Amniotic stem cell (primary cell): ENCODE measurements at places on chromosomes 3 and 15.

- DNase-seq = no peak
Observed at GRCh38 chr15:92079647-92080255, 226.2 kb downstream of the SLCO3A1 start.

- no peak for DNase-seq
Observed at GRCh38 chr3:30145281-30145680, 461.1 kb upstream of the TGFBR2 start.

DNA sequence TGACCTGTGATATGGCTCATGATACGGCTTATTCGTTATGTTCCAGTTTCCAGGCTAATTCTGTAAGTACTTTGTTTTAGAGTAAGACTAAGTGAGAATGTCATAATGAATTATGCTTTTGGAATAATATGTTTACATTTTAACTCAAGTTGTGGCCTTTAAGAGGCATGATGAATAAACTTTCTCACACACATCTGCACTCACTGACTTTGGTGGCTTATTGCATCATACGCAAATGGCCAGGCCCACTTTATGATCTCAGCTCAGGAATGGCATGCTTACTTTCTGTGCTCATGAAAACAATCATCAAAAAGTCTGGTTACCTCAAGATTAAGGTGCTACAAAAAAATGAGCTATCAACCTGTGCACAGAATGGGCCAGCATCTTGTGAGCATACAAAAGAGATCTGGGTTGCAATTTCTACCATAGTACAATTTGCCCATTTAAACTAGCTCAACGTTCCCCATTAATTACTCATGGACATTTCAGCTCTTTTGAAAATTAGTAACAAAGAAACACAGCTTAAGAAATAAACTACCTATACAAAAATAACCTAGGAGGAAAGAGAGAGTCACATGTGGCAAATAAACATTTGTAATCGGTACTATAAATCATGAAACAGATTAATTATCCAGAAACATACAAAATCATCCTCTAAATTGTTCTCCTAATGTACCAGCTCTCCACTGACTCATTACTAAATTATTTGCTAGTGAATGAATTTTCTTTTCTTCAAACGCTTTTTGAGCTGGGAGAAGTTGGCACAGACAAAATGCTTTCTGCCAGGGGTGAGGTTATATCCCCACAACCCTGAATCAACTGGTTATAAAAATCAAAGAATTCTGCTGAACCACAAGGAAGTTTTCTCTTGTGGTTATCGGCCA is 439.0 kb upstream of the ADAMTS9 start:
- DNase-seq = no peak

- no peak for DNase-seq
Observed at GRCh38 chr3:8646313-8646938, 1.8 kb upstream of the SSUH2 start.

GRCh38 chr3:151171145-151171757 is 31.8 kb downstream of the GPR171 start:
- DNase-seq = no peak

DNA sequence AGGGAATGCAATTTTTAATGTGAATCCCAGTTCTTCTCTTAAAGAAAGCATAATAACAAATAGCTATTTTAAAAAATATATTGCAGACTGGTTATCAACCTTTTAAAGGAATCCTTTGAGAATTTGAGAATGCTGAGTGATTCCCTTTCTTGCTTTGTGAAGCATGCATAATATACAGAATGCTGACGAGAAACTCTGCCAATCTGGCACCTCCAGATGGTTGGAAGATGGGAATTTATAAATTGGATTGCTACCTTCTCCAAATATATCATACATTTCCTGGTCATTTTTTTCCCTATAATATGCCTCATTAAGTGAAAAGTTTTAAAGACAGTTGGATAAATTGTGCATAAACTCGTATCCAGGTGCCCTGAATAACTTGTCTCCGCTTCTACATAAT is 333.9 kb upstream of the ARPP21 start:
- DNase-seq = no peak

GRCh38 chr3:53160660-53161449 is at the start of gene PRKCD:
Gene PRKCD, plus strand, starts transcription at chr3:53161209. Its CDS starts 17,214 bp downstream, at chr3:53178423.
- peak; percentile 47 for DNase-seq

DNA sequence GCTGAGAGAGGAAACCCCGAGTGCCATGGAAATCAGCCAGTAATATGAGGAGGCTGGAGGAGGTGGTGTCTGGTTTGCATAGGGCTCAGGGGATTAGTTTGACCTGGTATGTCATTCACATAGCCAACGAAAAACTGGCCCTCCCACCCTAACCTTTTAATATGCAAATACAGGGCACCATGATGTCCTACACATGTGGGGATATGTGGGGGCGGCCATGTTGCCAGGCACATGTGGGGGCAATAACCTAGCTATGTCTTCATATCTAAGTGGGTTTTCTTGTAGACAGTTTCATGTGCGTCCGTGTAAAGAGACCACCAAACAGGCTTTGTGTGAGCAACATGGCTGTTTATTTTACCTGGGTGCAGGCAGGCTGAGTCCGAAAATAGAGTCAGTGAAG is 110.1 kb downstream of the MOBP start:
- DNase-seq = no peak

DNA sequence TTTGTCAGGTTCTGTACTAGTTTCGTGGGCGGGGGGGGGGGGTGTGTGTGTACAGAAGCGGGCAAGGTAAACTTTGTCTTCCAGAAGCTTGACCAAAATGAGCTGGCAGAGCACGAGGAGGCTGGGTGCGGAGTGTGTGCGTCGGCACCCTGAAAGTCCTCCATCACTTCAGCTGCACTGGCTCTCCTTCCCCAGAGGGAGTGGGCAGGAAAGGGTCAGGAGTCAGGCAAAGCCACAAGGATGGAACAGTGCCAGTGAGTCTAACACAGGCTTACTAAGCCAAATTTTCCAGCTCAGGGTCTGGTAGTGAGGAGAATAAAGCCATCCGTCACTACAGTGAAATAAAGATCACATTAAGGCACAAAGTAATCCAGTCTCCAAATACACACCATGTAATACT is 11.9 kb upstream of the SH3GL3 start:
- no peak for DNase-seq

- DNase-seq = no peak
Observed at GRCh38 chr3:144437989-144438388, 466.4 kb downstream of the DIPK2A start.

DNA sequence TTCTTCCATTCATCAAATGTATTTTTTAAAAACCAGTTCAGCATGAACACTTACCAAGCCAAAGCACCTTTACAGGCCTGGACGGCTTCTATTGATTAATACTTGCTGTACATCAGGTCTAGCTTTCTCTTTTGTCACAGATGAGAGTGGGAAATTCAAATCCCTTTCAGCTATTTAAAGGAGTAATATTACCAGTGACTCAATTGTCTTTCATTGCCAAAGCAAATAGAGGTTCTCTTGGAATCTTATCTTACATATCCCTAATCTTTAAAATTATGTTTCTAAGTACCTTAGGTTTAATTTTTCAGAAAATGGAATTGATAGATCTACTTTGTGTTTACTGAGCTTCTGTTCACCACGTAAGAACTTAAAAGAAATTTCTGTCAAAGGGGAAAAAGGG is 922.9 kb downstream of the NSUN3 start:
- no peak for DNase-seq

DNA sequence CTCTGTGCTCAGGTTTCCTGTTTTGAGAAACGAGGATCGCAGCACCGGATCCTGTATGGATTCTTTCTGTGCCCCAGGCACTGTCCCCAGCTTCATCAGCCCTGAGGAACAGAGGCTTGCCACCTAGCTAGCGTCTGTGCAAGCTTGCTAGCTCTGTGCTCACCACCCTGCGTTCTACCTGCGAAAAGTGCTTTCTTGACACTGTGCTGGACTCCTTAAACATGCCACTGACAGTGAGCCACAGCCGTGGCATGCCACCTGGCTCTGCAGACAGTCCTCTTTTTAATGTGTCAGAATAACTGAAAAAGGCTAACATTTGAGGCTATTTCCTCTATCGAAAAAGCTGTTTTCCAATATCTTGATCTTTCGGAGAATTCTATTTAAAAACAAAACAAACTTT is 1.4 kb downstream of the PGPEP1L start:
- no peak for DNase-seq

DNA sequence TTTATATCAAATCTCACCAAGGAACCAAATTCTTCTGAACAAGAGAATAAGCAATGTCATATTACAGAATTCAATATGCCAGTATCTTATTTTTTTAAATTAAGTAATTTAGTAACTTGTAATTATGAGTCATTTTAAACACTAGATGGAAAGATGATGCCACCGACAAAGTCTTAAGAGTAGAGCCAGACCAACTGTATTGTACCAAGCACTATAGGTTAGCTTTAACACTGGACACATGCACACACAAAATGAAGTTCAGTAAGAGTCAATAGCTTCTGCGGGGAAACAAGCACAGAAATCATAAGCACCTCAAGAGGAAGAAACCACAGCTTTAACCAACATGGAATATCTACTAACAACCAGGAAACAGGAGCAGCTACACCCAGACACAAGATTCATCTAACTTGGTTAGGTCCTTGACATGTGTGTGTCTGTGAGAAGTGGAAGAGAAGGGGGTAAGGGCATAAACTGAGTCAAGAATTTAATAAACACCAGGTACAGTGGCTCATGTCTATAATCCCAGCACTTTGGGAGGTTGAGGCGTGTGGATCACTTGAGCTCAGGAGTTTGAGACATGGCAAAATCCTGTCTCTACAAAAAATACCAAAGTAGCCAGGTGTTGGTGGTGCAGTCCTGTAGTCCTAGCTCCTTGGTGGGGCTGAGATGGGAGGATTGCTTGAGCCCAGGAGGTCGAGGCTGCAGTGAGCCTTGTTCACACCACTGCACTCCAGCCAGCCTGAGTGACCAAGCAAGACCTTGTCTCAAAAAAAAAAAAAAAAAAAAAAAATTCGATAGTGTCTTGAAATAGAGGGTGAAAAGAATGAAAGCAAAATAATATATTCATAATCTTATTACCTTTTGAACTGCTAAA is 28.9 kb downstream of the DENND4A start:
- DNase-seq = no peak

- DNase-seq = no peak
Observed at GRCh38 chr3:128420289-128420688, 46.4 kb downstream of the DNAJB8 start.

DNA sequence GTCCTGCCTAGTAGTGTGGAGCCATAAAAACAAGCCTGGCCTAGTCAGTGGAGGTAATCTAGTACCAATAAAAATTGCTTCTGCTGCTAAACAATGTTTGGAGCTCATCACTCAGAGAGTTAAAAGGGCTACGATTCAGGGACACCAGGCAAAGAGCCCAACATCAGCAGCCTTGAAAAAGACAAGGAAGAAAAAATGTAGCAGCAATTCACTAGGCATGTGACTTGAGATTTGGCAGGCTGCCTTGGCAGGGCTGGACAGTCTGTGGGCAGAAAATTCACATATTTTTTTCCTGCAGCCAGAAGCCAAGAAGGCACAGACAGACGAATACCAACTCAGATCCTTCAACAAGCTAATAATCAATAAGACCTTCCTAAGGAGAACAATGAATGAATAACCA is 47.2 kb downstream of the IGSF11 start:
- no peak for DNase-seq

DNA sequence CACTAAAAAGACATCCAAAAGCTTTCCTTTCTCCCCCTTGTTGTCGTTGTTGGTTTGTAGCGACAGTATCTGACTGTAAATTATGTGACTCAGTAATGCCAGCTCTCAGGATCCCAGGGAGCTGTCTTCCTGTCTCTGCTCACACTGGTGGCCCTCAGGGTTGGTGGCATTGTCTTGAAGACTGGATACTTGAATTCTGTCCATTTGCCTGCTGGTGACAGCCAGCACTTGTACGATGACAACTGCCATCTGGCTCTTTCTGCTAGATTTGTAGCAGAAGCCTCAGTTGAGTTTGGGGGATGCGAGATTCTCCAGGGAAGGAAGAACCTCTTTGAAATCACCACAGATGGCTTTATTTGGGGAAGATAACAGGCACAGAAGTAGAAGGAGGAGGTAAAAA is 120.8 kb downstream of the ARPP21 start:
- DNase-seq = no peak

DNA sequence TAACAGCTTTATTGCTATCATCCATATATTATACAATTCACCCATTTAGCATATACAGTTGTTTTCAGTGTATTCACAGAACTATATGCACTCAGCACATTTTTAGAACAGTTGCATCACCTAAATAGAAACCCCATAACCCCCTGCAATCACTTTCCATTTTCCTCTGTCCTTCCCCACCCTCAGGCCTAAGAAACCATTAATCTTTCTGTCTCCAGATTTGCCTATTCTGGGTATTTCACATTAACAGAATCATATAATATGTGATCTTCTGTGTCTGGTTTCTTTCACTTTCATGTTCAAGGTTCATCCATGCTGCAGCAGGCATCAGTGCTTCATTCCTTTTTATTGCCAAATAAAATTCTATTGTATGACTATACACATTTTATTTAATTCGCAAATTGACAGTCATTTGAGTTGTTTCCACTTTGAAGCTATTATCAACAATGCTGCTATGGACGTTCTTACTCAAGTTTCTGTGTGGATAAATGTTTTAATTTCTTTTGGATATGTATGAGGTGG is 39.8 kb downstream of the ADAMTS17 start:
- DNase-seq = no peak

GRCh38 chr3:3998140-3998922 is 199.1 kb downstream of the LRRN1 start:
- DNase-seq = no peak

GRCh38 chr3:188211476-188211875 is 57.5 kb downstream of the LPP start:
- no peak for DNase-seq

GRCh38 chr3:189513281-189514117 is 117.7 kb upstream of the TP63 start:
- DNase-seq = no peak

DNA sequence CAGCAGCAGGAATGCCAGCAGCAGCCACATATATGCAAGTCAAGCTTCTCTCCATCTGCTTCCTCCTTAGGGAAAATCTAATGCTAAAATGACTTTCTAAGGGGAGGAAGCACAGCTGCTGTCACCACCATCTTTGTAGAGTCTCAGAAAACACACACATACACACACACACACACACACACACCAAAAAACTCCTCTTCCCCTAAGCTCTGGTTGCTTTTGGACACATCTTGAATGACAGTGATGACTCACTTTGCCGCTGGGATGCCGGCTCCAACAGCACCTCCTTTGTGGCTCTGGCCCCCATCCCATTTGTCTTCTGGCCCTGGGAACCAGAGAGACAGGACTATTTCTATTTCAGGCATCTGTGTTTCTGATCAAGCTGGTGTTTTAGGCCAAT is 124.8 kb upstream of the GOLIM4 start:
- DNase-seq = no peak

DNA sequence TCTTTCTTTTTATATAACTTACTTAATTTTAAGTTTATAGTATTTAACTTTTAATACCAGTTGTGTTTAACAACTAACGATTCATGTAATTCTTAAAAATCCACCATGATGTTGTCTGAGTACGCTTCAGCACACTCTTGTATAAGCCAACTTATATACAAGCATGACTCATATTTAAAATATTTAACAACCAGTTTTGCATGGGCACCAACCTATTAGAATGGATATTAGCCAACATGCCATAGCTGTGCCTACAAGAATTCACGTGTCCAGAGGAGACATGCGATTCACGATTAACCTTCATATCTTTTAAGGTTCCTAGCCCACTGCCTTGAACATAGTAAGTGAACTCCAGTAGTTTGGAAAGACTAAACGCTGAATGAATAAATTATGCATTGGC is 1023.2 kb downstream of the TBL1XR1 start:
- DNase-seq = no peak
